ENCODE measurements at places on chromosomes 1 and 21. TPM values are rescaled to one million over a fixed set of nuclear protein-coding genes. Genes with fewer than 3 reads are reported as not detected.

Gene WNT4
- total RNA-seq, result 1.4 TPM

Gene SPRR2B
- not detected for total RNA-seq

- H3K4me1 ChIP-seq, result no peaks in the 10 kb centered on the region
- no peak overlapping the region for H3K27ac ChIP-seq
- no peak for DNase-seq
- no peaks in the 10 kb centered on the region for H3K27me3 ChIP-seq
- no peaks in the 10 kb centered on the region for H3K36me3 ChIP-seq
These were observed 10.9 kb downstream of the AKNAD1 start for GRCh38 chr1:108845991-108846390.

DNA sequence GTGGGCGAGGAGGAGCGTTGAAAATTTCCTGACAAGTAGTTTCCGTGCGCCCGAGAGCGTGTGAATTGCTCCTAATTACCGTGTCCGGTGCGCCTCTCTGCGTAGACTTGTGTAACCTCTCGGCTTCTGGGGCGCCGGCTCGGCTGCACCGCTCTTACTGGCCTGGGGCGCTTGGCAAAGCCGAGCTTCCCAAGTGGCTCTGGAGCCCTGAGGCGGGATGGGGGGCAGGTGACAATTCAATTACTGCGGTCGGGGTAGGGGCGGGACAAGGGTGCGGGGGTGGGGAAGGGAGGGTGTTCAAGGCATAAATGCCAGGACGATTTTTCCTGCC lies 392 bp upstream of the DMRTA2 start:
- H3K27ac ChIP-seq, result no peak overlapping the region
- no peaks in the 10 kb centered on the region for H3K4me1 ChIP-seq
- no peaks in the 10 kb centered on the region for H3K27me3 ChIP-seq

- H3K27me3 ChIP-seq, result no peaks in the 10 kb centered on the region
- peaks cover 8% of the 10 kb centered on the region for H3K4me1 ChIP-seq
- no peak overlapping the region for H3K4me3 ChIP-seq
- no peak overlapping the region for H3K27ac ChIP-seq
These were observed 140.9 kb downstream of the ROR1 start for GRCh38 chr1:63914706-63915105.
